A549 treated with AZD2906 at 1 μM for 4 hours (cell line): ENCODE measurements at places on chromosomes 1 and 21. TPM values are rescaled to one million over a fixed set of nuclear protein-coding genes. Genes with fewer than 3 reads are reported as not detected.

The SDC3 gene
- total RNA-seq: 8.3 to 12.4 TPM (median 12.0 TPM) in 5 replicates

The MR1 gene
- 5.5 to 6.9 TPM (median 5.8 TPM) in 5 replicates for total RNA-seq

The CLCA4 gene
- total RNA-seq: not detected in 5 replicates

The IL19 gene
- 0.08 to 0.11 TPM (median 0.09 TPM) in 3 of 5 replicates, not detected in the others for total RNA-seq

The TBCE gene
- total RNA-seq: 38.3 to 48.7 TPM (median 44.9 TPM) in 5 replicates

The BMP8B gene
- total RNA-seq: 4.2 to 5.2 TPM (median 5.0 TPM) in 5 replicates
